Activated CD8-positive, alpha-beta memory T cell treated with anti-CD3 and anti-CD28 coated beads for 24 hours (primary cell): ENCODE measurements at places on chromosomes 6 and 20.
A peak's percentile ranks its signal among the peaks of the same experiment; 100 is the strongest.

DNA sequence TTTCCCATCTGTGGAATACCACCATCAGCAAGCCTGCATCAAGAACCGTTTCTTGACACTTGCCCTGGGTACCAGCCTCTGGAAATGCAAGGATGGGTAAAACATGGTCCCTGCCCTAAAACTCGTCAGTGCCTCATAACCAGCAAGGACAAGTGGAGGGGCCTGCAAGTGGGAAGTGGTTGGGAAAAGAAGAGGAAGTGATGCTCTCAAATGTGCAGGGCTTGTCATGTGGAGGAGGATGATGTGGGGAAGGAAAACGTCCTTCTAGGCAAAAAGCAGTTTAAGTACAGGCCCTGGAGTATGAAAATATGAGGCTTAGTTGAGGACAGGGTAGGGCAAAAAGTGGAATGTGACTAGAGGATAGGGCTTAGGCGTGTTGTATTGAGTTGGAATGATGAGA lies 19.0 kb downstream of the RREB1 start:
- no peak for DNase-seq

DNA sequence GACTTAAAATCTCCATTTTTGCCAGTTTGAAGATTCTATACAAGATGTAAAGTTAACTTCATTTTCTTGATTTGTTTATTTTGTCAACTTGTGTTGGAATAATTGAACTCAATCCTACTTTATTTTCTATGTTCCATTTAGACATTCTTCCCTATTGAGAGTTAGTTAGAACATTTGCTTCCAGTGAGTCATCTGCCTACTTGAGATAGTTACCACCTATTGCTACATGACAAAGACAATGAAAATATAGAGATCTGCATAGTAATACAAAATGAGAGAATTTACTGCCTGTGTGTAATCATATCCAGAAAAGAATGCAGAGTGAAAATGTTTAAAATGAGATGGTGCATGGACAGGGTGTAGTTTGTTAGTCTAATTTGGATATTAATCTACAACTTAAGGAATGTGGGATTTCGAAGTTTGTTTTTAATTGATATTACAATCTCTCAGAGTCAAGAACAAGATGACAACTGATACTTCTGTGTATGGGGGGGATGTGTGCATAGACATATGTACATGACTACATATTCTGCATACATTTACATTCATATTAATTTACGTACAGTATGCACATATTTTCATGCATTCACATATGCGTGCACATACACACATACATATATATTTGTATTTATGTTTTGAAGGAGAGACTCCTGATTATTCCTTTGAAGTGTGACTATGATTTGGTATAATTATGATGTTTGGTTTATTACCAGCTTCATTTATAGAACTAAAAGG lies 420.1 kb downstream of the NKAIN2 start:
- no peak for DNase-seq

DNA sequence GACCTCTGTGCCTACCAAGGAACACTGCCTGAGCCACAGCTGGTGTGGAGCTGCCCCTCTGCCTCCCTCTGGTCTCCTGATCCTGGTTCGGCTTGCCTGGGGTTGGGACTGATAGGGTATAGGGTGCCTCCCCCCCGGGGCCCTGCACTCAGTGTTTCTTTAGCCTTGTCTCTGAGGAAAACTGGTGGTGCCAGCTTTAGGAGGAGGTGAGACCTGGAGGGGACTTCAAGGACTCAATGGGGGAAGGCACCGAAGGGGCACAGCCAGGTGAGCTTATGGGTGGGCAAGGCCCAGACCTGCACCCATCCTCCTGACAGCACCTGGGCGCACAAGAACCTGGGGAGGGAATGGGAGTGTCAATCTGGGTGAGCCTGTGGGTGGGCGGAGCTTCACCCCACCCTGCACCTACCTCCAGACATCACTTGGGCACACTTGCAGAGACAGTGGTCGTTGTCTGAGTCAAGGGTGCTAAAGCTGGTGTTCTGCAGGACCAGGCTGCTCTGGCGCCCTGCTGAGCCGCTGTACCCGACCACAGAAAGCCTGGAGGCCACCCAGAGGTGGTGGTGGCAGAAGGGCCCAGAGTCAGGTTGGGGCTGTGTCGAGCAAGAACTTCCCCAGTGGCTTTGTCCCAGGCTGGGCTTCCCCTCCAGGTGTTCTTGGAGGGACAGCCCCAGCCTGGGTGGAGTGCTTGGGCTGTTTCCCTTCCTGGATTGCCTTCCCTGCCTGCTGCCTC lies 40.5 kb downstream of the FAM110A start:
- no peak for DNase-seq

DNA sequence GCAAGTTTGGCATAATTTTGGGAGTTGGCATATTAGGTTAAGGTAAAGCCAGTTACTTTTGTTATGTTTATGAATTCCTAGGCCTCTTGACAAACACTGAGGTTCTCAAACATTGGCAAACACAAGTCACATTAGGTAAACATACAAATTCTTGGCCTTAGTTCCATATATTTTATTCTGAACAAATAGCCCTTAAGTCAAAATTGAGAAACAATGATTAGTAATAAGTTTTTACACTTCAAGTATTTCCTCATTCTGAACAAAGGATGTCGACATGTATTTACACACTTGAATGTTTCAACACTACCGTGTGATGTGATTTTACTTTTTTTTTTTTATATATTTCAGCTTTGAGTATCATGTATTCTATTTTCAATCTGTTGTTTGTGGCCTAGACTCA lies 3.8 kb upstream of the ECHDC1 start:
- DNase-seq, result no peak

DNA sequence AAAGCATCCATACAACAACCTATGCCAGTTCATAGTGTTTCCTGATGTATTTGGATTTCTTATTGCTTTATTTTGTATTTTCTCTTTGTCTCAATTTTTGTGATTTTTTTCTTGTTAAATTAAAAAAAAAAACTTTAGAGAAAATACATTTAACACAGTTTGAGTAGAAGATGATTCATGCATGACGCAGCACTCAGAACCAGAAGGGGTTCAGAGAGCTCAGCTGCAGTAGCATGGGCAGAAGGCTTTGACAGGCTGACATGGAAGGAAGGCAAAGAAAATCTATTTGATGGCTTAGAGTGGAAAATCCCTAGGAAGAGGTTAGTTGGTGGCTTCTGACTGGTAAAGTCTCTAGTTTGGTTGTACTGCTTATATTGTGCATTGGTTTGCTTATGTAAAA lies 207.2 kb upstream of the STXBP5 start:
- DNase-seq, result no peak

DNA sequence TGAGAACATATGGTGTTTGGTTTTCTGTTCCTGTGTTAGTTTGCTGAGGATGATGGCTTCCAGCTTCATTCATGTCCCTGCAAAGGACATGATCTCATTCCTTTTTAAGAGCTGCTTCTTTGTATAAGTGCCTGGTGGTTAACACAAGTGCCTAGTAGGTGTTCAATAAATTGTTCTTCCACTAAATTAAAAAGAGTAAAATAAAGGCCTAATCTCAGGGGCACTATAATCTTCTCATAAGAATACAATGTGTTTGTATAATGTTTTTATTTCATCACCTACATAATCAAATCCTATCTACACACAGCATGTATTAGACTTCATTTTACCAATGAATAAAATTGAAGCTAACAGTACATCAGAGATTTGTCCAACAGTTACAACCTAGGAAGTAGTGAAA lies 252.7 kb downstream of the KHDC1L start:
- DNase-seq, result no peak

DNA sequence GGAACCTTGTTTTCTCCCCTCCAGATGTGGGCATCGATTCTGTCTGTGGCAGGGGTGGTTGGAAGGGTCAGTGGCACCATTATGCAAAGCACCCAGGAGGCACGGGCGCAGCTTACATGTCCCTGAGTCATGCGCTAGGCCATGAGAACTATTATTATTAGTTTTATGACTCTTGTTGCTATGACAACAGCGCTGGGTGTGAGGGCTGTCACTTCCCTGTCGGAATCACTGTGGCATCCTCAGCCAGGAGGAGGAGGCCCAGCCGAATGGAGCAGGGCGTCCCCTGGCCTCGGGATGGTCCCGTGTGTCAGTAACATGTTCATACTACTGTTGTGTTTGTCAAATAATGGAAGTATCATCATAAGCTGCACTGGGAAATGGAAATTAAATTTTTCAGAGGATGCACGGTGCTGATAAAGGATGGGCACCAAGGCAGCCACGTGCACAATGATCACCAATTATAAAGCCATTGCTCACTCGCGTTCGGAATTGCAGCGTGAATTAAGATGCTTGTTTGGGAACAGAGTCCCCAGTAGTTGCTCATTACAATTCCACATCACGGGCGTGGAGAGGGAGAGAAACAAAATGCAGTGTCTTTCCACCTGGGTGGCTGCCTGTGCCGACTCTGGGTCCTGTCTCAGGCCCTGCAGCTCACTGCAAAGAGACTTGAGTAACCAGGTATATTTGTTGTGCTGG lies 247.9 kb downstream of the CDH4 start:
- no peak for DNase-seq

DNA sequence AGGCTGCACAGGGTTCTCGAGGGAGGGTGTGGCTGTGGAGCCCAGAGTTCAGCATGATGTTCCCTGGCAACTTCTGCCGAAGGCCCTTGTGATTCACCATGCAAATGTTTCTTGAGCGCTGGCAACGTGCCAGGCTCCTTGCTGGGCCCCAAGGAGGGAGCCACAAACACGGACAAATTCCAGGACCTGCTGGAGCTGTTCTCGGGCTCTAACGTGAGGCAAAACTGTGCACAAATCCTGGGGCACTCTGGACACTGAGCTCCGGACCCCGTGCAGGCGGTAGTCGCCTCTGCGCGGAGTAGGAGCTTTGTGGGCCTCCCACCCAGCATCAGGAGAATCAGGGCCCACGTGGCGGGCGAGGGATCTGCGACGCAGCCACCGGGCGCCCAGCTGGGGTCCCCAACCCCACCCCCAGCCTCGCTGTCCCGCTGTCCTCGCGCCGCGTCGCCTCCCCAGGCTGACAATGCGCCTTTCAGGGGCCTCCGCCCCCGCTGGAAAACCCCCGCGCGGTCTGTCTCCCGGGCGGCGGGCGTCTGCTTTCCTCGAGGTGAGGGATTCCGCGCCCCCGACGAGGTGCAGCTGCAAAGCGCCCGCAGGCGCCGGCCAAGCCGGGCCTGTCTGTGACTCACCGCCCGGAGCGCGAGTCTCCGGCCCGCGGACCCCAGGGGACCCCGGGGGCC lies 31.7 kb upstream of the SCUBE3 start:
- DNase-seq, result no peak

- no peak for DNase-seq
These were observed 1.9 kb downstream of the PTK7 start for GRCh38 chr6:43077981-43078511.

GRCh38 chr6:69378326-69378725 lies 418.5 kb downstream of the LMBRD1 start:
- DNase-seq, result no peak

GRCh38 chr6:113464536-113464935 lies 392.6 kb upstream of the MARCKS start:
- DNase-seq, result no peak

GRCh38 chr6:132289756-132290155 lies 111.5 kb downstream of the MOXD1 start:
- DNase-seq, result no peak

DNA sequence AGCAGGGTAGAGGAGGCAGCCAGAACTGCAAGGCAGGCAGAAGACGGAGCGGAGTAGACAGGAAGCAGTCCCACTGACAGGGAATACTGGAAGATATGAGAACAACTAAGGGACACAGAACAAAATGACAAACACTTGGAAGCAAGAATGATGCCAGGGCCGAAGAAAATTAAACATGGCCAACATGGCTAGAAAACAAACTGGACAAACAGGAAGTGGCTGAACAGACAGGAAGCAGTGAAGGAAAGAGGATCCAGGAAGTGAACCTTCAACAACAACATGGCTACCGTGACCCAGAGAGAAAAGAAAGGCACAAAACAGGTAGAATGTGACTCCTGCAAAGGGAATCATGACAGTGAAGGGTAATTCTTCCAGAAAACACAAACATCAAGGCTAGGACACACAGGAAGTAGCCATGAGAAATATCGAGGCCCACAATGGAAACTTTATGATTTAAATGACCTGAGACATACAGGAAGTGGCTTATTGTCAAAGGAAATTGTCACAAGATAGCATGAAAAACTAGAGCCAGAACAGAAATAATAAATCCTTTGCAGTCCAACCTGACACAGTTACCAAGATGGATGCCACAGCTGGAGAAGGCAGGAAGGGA lies 9.1 kb downstream of the COL11A2 start:
- DNase-seq, result peak; percentile 59

DNA sequence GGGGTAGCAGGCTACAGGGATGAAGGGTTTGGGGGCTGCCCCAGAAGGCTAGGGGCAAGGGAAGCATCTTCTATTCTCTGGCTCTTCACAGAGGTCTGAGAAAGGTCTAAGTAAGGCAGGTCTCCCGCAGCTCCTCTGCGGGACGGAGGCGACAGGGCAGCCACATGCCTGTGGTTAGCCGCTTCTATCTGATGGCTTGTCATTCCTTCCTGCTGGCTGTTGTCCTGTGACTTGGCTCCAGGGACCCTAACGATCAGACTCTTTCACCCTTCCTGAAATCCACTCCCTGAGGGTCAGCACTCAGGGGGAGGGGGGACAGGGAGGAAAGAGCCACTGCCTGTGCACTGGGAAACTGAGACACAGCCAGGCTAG lies 673 bp downstream of the CST7 start:
- DNase-seq, result peak; percentile 74

- DNase-seq, result no peak
These were observed 21.4 kb downstream of the KCTD20 start for GRCh38 chr6:36464233-36464632.

DNA sequence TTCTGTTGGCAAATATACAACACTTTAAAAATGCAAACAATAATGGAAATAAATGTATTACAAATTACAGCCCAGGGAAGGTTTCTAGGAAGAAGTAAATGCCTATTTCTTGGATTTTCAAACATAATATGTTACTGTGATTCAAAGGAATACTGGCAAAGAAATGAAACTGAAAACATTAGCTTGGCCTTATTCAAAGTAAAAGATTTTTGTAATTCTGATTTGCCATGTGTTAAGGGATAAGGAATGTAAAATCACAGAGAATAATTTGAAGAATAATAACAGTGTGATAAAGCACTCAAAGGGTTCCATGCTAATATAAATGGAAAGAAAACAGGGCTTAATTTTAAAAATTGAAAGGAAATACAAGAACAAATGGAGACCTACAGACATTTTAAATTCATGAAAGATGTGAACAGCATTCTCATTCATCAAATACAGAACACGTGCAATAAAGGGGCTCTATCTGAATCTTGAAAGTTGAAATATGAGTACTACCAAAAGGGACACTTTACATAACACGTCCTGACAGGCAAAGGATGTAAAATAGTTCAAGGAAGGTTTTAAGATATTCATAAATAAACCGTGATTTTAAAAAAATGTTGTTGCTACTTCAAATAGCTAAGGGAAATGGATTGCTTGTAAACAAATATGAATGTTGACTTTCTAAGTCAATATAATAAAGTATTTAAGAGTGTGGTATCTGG lies 138.1 kb downstream of the RFPL4B start:
- no peak for DNase-seq
